ENCODE measurements at places on chromosomes 3 and 15.

- no peak for DNase-seq
These were observed 139.3 kb upstream of the SOX2 start for GRCh38 chr3:181572432-181572831.

GRCh38 chr3:76387000-76387399 is 601.7 kb upstream of the ZNF717 start:
- DNase-seq = no peak

DNA sequence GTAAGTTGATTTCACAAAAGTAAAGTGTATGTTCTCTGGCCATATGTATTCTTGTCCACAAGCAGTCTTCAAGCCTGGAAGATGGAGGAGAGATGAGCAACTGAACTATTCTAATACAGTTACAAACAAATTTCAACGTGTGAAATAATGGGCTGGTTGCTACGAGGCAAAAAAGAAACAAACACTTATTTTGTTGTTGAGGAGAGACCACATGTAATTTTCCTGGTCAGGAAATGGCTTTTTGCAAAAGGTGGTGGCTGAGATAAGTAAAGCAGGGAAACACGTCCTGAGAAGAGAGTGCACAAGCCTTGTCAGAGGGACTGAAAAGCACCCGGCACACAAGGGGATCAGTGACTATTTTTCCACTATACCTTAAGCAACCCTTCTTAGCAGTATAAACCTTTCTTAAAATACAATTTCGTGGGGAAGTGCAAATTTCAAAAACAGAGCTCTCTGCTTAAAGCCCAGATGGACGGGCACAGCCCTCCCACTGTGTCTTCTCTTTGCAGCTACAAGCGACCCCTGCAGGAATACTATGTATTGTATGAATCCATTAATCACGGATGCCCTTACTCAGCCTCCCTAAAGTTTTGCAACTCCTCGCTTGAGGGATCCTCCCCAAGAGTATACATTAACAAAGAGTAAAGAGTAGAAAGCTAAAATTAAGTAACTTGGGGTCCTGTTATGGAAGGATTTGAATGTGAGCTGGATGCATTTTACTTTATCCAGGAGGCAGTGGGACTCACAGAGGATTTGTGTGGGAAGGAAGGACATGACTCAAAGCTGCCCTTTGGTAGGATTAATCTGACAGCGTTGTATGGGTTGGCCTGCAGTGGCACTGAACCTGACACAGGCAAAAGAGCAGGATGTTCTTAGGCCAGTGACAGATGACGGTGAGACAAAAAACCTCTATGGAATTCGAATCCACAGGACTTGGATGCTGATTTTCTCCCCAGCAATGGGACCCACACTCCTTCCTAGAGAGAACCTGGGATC is 253.7 kb downstream of the IL5RA start:
- DNase-seq = no peak

DNA sequence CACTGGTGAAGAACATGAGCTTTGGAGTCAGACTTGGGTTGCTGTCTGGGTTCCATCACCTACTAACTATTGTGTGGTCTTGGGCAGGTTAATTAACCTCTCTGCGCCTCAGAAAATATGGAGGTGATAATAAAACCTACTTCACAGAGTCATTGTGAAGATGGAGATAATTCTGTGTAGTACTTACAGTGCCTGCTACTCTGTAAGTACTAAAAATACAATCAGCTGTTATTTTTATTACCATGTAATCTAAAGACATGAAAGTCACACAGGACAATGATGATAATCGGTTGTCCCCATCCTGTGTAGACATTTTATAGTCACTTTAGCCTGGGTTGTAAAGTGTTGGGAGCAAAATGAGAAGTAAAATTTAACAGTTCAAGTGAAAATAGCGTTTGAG is 334.1 kb downstream of the THSD4 start:
- no peak for DNase-seq

DNA sequence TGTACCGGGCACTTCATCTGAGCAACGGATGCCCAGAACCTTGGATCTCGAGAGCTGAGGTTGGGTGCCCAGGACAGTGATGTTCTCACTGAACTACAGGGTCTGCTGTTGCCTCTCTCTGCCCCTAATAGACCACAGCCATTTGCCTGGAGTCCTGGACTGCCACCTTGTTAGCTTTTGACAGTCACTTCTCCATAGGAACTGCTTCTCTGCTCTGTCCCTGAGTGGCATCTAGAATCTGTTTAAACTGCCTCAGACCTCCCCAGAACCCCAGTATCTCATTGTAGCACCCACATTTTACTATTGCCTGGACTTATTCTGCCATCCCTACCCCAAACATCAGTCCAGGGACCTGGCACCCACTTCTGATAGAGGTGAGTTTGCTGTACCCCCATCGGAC is 194.4 kb downstream of the SLCO3A1 start:
- DNase-seq = no peak
